Inflammatory macrophage treated with lipopolysaccharide for 1 hour (primary cell): ENCODE measurements at places on chromosomes 1 and 21.
A peak's percentile ranks its signal among the peaks of the same experiment; 100 is the strongest.

GRCh38 chr1:184739796-184740195 is 14.9 kb downstream of the EDEM3 start:
- no peak for DNase-seq

GRCh38 chr1:112688781-112689193 is 14.3 kb downstream of the MOV10 start:
- no peak for DNase-seq

DNA sequence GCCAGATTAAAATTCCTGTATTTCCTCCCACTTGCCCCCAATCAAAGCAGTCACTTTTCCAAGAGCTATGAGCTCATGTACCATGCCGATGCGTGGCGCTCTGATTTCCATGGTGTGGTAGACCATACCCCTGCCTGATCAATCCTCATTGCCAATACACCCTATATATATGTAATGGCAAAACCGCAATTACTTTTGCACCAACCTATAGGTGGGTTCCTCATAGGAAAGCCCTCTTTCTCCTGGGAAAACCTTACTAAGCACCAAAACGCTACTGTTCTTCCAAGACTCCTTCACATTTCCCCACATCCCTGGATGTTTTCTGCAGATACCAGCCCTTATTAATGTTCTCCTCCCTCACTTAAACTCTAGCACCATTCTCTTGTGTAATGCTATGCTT is 11.0 kb downstream of the KCNJ6 start:
- no peak for DNase-seq

GRCh38 chr1:186750257-186750656 is 70.0 kb upstream of the PTGS2 start:
- DNase-seq, result peak; percentile 67

GRCh38 chr1:108551137-108551862 is 8.6 kb upstream of the EEIG2 start:
- DNase-seq, result peak; percentile 92

- peak; percentile 58 for DNase-seq
These were observed 15.1 kb upstream of the TENT5B start for GRCh38 chr1:27027575-27028250.

- DNase-seq, result no peak
These were observed 1360.5 kb upstream of the ADGRL4 start for GRCh38 chr1:80367058-80367457.

GRCh38 chr1:84919461-84919970 is 26.5 kb upstream of the LPAR3 start:
- DNase-seq, result no peak

DNA sequence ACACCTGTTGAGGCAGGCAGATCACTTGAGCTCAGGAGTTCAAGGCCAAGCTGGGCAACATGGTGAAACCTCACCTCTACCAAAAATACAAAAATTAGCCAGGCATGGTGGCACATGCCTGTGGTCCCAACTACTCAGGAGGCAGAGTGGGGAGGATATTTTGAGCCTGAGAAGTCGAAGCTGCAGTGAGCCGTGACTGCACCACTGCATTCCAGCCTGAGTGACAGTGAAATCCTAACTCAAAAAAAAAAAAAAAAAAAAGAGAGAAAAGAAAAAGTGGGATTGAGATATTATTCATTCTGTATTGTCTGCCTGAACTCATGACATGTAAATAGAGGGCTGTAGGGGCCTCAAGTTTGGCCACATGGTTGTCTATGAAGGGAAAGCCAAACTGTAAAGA is 37.3 kb downstream of the WNT2B start:
- DNase-seq, result no peak

GRCh38 chr1:212614453-212615200 is 6.1 kb downstream of the ATF3 start:
- peak; percentile 45 for DNase-seq

DNA sequence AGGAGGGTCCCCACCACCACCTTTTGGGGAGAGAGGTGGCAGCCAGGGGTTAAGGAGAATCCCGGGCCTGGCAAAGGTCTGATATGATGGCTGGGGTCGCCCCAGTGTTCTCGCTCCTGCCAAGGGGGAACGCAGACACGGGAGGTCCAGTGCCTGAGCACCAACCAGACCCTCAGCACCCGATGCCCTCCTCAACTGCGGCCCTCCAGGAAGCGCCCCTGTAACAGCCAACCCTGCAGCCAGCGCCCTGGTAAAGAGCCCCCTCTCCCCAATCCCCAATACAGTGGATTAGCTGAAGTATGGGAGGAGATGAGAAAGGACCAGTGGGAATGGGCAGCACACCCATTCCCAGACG is 10.4 kb downstream of the ADAMTSL4 start:
- DNase-seq, result no peak

GRCh38 chr21:29257701-29258100 is 41.0 kb upstream of the BACH1 start:
- DNase-seq, result no peak

DNA sequence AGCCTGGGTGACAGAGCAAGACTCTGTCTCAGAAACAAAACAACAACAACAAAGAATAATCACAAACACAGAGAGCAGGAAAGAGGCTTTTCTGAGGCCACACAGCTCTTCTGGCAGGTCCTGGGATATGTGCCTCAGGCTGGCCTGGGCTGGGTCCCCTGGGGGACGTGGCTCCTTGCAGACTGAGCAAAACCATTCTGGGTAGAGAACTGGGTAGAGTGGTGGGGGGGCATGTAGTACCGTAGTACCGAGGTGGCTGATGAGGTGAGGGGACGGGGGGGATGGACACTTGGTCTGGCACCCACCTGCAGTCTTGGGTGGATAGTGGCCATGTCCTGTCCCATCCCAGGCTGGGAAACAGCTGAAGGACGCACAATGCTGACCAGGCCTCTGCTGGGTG is 6.0 kb downstream of the TMEM82 start:
- DNase-seq, result no peak

DNA sequence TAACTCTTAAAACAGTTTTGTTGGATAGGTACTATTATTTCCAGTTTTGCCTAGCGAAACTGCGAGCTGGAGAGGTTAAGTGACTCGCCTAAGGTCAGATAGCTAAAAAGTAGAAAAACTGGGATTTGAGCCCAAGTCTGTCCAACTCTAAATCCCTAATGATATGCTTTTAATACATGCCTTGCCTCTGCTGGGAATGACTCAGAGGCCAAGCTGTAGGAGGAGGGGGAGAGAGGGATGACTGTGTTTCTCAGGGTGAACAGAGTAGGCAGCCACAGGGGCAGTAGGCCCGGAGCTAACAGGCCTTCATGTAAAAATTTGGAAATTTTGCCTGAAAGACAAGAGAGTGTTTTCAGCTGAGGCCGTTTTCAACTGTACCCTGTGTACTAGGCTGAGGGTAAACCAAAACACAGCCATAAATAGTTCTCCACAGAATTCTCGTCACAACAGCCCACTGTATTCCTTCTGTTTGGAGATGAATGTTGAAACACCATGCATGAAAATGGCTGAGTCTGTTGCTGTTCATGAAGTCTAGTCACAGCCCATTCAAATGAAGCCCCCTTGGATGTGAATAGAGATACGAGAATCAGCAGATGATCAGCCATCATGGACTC is 107.5 kb upstream of the HOOK1 start:
- DNase-seq, result peak; percentile 55

GRCh38 chr1:2143814-2144500 is 50.6 kb downstream of the FAAP20 start:
- DNase-seq, result no peak

GRCh38 chr1:8506995-8507615 is 189.2 kb downstream of the SLC45A1 start:
- no peak for DNase-seq

DNA sequence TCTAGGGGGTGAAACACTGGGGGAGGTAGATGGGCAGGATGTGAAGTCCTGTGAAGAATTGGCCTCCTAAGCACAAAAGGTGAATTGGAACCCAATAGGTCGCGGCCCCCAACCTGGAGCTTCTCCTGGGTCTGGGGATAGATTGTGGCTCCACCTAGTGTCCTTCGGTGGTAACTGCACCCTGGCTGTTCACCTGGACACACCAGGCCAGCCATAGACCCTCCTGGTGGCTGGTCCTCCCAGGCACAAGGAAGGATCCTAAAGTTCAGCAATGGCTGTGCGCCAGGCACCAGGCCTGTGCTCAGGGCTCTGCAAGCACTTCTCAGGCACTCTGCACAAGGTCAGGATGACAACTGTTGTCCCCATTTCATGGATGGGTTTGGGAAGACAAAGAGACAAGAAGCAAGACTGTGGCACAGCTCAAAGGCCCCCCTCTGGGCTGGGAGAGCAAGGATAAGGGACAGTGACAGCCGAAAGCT is 13.5 kb downstream of the ESPN start:
- DNase-seq, result peak; percentile 63

DNA sequence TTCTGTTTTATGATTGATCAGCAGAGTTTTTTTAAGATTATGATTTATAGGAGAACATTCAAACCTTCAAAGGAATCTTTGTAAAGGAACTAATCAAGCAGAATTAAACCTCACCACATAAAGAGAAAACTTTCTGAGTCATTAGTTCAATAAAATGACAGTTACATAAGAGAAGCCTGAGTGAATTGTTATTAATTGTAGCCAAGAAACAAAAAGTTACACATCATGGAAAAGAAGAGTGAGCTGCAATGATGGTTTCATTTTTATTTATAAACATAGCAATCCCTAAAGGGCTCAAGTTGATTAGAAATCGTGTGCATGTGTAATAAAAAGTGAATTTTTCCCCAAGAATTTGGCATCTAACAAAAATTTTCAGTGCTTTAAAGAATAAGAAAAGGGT is 731.4 kb downstream of the LTN1 start:
- DNase-seq, result no peak

- DNase-seq, result peak; percentile 19
These were observed 682 bp downstream of the SUCO start for GRCh38 chr1:172533513-172534151.

DNA sequence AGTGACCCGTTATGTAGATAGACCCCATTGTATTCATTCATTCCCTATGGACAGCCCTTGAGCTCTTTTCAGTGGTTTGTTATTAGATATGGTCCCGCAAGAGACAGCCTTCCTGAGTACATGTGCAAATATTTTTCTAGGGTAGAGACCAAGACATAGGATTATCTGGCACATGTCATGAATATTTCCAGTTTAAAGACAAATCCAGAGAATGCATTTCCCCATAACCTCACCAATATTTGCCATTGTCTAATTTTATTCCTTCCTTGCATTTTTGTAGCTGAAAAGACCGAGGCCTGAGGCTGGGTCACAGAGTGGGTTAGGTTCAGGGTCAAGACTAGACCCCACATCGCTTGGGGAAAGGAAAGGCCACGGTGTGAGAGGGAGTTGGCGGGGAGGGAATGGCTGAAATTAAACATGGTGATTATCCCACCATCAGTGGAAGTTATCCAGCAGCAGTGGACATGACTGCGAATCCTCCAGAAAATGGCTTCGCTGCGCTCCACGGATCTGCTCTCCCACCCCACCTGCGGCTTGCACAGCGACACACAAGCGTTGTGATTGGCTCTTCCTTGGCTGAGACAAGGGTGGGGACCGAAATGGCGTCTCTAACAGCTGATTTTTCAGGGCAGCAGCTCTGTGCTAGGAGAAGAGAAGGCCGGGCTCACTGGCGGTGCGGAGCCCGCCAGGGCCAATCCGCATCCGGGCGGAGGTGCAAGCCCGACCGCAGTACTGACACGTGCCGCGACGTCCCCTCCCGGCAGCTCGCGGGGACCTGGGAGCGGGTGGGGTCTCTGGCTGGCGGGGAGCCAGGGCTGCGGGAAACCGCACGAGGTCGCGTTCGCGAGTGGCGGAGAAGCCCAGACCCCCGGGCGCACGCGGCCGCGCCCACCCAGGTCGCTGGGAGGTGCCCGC is 16.1 kb upstream of the STMN1 start:
- DNase-seq, result no peak

DNA sequence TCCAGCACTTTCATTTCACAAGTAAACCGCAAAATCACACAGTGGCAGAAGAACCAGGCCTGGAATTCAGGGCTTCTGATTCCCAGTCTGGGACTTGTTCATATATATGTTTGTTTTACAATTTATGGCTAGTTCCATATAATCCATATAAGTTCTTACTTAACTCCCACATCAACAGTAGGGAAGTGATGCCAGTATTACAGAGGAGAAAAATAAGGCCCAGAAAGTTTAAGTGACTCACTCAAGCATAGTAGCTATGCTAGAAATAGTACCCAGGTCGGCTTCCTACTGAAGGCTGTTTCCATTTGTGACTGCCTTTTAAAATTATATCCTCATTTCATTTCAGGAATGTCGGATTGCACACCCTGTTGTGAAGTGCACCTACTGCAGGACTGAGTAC is 1.4 kb downstream of the FAM76A start:
- DNase-seq, result peak; percentile 63

DNA sequence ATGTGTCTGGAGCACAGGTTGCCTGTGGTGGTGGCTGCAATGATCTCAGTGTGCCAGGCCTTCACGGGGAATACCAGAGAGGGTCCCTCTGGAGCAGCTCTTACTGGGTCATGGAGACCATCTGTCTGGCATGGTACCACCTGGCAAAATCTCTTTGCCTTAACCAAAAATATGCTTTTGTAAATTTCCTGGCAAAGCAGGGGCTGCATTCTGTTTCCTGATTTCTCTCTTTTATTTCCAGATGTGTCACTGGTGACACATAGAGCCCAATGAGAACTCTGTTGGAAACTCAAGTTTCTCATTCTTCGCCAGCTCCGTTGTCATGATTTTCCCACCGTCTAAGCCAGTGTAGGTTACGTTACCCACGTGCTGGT is 136.5 kb downstream of the FGGY start:
- DNase-seq, result no peak

GRCh38 chr1:51345300-51345687 is 14.9 kb upstream of the TTC39A start:
- DNase-seq, result no peak

GRCh38 chr1:150257624-150258585 is at the start of gene CA14:
CA14 (plus strand) TSS chr1:150257774; CDS start chr1:150258129, 355 bp downstream.
- no peak for DNase-seq

GRCh38 chr1:176691251-176692228 is 228.6 kb downstream of the PAPPA2 start:
- peak; percentile 9 for DNase-seq

- no peak for DNase-seq
These were observed 70.5 kb upstream of the MCOLN3 start for GRCh38 chr1:85118751-85119150.

GRCh38 chr1:33152685-33153432 is 29.0 kb downstream of the TRIM62 start:
- no peak for DNase-seq

DNA sequence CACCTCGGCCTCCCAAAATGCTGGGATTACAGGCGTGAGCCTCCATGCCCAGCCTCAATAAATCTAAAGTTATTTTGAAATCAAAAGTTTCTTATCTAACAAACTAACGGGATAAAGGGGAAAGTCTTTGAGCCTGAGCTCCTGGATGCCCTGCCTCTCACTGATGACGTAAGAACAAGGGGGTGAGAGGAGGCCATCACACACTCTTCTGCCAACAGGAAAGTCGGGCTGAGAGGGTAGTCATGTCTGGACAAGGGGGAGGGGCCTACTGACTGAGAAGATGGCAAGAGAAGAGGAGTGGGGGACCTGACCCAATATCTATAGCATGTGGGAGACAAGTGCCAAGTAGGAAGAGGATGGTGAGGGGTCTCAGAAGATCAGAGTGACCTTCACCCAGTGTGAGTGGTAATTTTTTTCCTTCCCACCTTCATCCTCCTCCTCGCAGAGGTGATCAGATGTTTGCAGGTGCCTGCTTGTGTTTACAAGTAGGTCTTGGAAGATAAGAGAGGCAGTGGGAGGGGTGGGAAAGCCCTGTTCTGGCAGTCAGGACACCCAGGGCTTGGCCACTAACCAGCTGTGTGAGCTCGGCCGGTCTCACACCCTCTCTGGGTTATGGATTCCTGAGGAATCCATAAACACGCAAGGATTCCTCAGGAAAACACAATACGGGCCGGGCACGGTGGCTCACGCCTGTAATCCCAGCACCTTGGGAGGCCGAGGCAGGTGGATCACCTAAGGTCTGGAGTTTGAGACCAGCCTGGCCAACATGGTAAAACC is 9.6 kb downstream of the UQCRHL start:
- DNase-seq, result no peak
